Activated T-cell treated with anti-CD3 and anti-CD28 coated beads for 4 hours (primary cell): ENCODE measurements at places on chromosomes 12 and 14.

GRCh38 chr12:1474574-1475153, 119.7 kb downstream of the FBXL14 start:
- no peak for DNase-seq

GRCh38 chr12:71837356-71837755, 2.2 kb upstream of the TBC1D15 start:
- no peak for DNase-seq

GRCh38 chr12:5571115-5571514, 139.2 kb downstream of the NTF3 start:
- no peak for DNase-seq

- DNase-seq: no peak
These were observed 157.5 kb upstream of the LRIG3 start for GRCh38 chr12:59077575-59078426.

- DNase-seq: no peak
These were observed 94.3 kb downstream of the RIN3 start for GRCh38 chr14:92607702-92608429.

DNA sequence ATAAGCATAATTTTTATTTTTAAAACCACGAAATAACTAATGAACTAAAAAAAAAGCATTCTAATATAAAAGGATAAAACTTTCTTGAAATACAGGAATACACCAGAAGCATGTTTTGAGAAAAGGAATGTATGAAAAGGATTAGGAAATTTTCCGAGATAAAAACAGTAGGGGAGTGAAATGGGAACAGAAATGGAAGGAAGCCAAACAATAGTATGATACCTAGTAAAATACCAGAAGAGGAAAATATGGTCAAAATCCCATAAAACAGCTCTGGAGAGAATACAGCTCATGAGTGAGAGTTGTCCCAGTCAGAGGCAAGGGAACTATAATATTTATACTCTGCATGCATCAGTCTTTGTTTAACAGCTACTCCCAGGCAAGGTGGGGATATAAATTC, 1016.2 kb downstream of the SLC6A15 start:
- no peak for DNase-seq

DNA sequence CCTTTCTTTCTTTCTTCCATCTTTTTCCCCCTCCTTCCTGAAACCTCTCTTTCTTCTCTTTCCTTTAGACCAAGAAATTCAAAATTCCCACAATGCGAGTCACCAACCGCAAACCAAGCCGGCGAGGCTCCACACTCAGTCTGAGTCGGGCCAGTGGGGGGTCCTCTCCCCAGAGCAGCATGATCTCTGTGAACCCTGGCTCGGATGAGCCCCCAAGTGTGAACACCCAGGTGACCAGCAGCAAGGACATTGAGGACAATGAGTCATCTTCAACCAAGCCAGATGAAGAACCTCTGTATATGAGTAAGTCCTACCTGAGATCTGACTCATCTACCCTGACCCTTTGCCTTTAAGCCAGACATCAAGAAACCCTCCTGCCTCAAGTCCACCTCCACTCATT, 88.6 kb upstream of the TMEM233 start:
- DNase-seq: no peak

GRCh38 chr12:46209914-46210872, 58.6 kb downstream of the SLC38A1 start:
- DNase-seq: peak; percentile 70

DNA sequence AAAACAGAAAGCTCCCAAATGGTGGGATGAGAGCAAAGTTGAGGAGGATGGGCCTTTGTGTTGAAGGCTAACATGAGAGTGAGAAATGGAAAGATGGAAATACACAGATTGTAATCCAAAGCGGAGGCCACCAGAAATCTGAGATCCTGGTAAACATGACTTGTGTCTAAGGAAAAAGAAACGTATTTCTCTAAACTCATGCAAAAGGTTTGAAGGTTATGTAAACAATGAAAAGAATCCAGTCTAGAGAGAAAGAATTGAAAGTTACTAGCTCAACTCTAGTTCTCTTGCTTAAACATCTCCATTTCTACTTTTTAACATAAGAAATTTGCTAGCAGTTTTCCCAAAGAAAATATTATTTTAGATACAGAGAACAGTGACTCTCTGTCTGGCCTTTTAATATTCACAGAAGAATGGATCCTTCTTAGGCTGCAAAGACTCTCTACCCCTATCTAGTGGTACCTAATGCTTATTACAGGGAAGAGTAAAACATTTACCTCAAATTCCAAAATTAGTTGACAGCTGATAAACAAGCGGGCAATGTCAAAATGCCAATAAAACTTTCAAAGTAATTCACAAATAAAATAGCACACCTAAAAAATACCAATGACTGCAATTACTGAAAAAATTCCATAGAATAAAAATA, 75.8 kb upstream of the SOX5 start:
- no peak for DNase-seq

GRCh38 chr12:68971404-68971803, 38.4 kb upstream of the CPM start:
- DNase-seq: no peak

DNA sequence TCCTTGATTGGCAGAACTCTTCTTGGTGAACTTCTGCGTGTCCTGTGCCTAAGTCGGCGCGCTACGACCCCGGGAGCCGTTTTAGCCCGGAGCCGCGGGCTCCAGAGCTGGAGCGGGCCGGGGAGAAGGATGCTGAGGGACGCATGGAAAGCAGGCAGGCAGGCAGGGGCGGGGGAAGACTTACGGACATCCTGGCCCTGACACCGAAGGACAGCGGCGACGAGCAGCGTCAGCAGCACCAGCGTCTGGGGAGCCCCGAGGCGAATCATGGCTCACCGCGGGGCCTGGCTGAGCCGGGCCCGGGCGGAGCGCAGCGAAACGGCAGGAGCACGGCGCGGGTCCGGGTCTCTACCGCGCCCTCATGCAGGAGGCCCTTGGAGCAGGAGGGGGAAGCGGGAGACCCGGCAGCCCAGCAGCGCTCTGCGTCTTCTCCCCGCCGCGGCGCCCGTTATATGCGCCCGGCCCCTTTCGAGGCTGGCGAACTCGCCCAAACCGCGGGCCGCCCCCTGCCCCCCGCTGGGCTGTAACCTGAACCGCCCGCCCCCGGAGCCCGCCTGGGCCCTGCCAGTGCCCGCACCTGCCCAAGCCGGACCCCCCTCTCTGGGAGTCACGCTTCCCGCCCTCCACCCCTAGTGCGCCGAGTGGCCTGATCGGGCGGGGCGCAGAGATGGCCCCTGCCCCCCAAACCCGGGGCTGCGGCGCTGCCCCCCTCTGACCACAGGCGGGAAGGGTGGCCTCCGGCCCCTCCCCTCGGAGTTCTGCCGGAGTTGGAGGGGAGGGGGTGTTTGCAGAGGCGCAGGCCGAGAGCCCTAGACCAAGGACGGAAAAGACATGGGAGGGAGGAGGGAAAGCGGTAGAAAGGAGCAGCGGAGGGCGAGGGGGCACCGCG, at the start of gene COL2A1:
TSS of gene COL2A1 (minus strand) at position 424 of the 889 bp plus-strand sequence. CDS start at position 269, 155 bp downstream.
- no peak for DNase-seq

GRCh38 chr12:119157528-119157927, 21.2 kb upstream of the HSPB8 start:
- no peak for DNase-seq

- DNase-seq: no peak
These were observed 130.7 kb downstream of the OTOGL start for GRCh38 chr12:80230068-80230467.

GRCh38 chr14:26344596-26344995, 253.2 kb downstream of the NOVA1 start:
- no peak for DNase-seq

DNA sequence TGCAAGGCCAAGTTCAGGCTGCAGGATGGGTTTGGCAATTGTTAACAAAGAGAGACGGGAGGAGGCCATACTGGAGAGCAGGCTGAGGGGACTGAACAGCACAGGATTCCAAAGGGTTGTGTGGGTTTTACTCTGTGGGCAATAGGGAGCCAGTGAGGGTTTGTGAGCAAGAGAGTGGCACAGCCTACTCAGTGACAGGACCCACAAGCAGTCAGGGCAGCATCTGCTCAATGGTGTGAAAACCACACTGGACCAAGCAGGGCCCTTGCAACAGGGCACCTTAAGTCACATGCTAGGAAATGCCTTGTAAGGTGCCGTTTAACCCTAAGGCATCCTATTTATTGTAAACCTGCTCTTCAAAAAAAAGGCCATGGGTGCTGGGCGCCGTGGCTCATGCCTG, 22.0 kb downstream of the SYNE3 start:
- DNase-seq: no peak

DNA sequence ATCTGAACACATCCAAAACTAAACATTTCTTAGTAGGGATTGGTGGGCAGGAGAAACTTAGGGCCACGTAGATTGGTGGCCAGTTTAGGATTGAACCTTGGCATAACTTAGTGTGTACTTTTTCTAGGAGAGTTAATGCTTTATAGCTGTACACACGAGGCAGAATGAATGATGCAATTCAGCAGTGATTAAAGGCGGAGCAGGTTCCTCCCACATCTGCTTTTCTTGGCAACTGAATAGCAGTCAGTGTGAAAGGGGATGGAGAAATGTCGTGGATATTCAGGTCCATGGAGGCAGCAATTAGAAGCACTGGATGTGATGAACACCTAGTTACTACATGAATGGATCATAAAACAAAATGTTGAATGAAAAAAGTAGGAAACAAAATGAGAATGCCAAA, 493.8 kb downstream of the FUT8 start:
- no peak for DNase-seq

- no peak for DNase-seq
These were observed 318.2 kb downstream of the TMEM117 start for GRCh38 chr12:44154128-44154527.

- no peak for DNase-seq
These were observed 197.2 kb downstream of the NRXN3 start for GRCh38 chr14:78367355-78367754.

DNA sequence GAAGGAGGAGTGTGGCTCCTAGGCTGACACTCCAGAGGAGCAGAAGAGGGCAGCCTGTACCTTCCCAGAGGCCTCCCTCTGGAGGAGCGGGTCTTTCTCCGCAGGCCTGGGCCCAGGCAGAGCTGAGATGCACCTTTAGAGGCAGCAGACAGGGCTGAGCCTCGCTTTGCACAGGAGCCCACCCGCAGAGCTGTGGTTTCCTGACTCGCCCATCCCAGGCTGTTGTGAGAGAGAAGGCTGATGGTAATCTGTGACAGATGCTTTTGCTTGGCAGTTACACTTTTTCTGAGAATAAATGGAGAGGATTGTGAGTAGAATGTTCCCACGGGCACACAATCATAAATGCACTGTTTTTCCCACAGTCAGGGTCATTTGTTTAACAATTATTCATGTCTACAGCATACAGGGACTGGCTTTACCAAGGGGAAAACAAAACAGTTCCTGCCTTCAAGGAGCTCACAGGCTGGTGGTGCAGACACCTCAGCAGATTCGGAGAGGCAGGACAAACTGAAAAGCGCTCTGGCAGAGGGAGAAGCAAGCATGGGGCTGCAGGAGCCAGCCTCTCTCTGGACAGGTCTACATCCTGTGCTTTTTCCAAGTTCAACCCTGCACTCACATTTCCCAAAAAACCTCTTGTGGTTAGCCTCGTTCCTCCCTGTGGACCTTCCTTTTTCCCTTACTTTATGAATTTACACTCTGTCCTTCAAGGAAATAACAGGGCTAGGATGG, 13.9 kb downstream of the EVL start:
- DNase-seq: peak; percentile 59

DNA sequence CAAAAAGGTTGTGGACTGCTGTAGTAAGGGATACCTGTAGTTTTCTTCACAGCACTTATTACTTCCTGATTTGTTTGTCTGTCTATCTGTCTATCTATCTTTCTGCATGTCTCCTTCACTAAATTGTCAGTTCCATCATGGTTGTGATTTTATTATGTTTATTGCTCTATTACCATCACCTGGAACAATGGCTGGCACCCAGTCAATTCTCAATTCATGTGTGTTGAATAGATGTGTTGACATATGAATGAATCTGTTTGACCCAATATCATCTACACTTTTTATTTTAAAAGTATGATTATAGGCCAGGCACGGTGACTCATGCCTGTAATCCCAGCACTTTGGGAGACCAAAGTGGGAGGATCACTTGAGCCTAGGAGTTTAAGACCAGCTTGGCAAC, 224.4 kb downstream of the NUBPL start:
- no peak for DNase-seq
